Panc1 (cell line): ENCODE measurements at places on chromosomes 1 and 21.
A peak's percentile ranks its signal among the peaks of the same experiment; 100 is the strongest.

GRCh38 chr1:41482001-41482765 lies 2.3 kb downstream of the EDN2 start:
- DNase-seq: no peak

DNA sequence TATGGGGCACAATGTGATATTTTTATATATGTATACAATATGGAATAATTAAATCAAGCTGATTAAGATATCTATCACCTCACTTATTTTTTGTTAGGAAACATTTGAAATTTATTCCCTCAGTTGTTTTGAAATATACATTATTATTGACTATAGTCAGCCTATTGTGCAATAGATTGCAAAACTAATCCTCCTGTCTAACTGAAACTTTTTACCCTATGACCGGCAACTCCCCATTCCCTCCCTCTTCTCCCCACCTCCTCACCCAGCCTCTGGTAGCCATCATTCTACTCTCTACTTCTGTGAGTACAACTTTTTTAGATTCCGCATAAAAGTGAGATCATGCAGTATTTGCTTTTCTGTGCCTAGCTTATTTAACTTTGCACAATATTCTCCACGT lies 117.7 kb upstream of the SGIP1 start:
- no peak for DNase-seq

DNA sequence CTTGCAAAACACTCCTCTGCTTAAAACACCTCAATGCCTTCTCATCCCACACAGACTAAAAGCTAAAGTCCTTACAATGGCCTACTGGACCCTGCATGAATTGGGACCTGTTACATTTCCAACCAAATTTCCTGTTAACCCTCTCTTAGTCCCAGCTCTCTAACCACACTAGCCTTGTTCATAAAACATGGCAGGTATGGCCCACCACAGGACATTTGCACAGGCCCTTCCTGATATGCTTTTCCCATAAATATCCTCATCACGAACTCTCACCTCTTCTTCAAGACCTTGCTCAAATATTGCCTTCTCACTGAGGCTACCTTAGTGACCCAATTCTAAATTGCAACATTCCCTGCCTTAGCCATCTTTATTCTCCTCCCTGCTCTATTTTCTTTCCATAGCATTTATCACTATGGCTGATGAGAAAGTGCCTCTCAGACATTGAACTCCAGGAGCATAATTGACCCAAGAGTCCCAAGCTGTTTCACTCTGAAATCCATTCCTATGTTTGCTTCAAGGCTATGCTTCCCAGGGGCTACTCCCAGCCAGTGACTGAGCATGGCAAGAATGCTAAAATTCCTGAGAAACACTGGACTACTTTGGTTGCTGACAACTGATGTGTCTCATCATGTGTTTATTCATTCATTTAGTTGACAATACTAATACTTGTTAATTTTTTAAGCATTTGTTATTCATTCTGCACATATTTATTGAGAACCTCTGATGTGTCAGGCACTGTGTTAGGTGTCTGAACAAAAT lies 2.7 kb upstream of the PALMD start:
- DNase-seq: no peak

DNA sequence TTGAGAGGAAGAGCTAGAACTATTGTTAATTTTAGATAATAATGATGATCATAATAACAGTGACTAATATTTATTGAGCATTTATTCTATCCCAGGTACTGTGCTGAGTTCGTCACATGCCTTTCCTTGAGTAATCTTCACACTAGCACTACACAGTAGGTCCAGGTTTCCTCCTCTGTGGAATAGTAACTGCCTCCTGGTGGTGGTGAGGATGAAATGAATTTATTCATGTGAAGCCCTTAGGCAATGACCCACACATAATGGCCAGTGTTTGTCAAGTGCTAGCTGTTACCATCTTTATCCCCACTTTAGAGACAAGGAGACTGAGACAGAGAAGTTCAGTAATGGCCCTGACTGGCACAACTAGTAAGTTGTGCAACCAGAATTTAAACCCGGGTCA lies 5.9 kb downstream of the NIPAL3 start:
- DNase-seq: no peak

DNA sequence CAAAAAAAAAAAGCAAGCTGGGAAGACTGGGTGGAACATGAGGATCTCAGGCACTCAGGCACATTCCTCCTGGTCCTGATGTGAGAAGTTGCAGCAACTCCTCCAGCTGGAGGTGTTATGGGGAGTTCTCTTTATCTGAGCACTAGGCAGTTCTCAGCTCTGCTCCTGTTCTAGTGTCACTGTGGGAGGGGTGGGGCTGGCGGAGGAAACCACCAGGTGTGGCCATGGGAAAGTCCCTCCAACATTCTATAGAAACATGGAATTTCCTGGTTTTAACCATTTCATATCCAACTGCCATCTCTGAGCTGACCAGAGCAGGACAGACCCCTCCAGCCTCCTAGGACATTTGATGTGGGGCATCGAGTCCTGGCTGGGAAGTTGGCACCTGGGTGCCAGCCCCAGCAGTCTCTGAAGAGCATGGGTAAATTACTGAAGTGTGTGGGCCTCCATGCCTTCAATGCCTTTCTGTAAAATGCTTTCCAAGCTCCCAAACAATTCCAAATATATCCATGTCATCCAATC lies 804 bp upstream of the IKBKE start:
- no peak for DNase-seq

- no peak for DNase-seq
These were observed 16.3 kb upstream of the PADI2 start for GRCh38 chr1:17135530-17135929.

GRCh38 chr21:40704141-40704540 lies 142.8 kb downstream of the DSCAM start:
- DNase-seq: no peak

- no peak for DNase-seq
These were observed 59.4 kb downstream of the SLC30A7 start for GRCh38 chr1:100955322-100955721.

DNA sequence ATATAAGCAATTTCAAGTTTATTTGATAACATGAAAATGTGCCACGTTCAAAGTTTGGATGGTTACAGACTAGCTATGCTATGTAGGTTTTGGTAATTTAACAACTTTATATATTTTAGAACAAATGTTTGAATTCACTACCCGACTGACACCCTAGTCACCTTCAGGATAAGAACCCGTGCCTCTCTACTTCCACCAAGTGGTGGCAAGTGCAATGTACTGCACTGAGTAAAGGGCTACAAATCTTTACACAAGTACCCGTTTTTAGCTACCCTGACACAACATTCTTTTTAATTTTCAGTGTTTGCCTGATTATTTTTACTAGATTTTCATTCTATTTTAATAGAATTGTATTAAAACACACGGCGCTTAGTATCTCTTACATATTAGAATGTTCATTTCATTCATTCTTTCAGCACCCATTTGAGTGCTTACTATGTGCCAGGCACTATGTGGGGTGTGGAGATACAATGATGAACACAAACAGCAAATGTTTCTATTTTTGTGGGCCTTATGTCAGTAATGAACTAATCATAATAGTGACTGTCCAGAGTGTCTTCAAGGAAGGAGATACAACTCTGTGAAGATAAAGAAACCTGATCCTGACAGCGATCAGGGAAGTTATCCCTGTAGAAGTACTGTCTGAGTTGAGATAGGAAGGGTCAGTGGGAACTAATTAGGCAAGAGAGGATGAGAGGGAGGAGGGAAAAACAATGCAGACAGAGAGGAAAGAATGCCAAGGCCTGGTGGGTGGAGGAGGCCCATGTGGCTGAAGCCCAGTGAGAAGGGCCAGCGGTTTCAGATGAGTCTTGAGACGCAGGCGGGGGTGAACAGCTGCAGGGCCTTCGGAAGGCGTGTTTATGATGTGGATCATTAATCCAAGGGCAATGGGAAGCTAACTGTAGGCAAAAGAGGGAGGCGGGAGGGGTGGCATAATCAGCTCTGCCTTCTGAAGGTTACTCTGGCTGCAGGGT lies 3.8 kb downstream of the LCA5L start:
- peak; percentile 20 for DNase-seq

DNA sequence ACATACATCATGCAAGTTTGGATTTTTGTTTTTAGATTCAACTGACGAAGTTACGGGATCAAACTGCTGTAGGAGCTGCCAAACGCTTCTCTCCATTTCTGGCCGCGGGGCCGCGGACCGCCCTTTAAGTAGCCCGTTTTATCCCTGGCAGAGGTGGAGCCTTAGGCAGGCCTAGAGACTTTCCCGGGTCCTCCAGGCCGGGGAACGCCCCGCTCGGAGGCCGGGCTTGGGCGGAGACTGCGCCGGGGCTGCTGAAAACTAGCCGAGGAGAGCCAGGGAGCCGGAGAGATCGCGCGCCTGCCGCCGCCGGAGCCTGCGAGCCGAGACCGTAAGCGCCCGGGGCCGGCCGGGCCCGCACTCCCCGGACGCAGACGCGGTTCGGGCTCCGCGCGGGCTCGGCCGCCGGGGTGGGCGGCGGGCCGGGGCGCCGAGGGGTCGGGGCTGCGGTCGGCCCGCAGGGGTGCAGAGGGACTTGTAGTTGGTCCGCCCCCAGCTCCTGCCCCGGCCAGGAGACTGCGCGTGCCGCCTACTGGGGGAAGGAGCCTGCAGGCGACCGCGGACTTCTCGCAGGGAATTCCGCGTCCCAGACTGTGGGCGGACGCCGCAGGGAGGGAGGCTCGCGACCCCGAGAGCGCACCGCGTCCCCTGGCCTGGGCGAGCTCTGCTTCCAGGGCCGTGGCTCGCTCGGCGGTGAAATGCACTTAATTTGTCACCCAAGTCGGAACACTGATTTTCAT lies at the start of gene EPHX1:
Gene EPHX1, plus strand, starts transcription at position 283 of the 737 bp plus-strand sequence. CDS start 18,606 bp downstream, outside the sequence.
- DNase-seq: peak; percentile 33

GRCh38 chr1:147247656-147248238 lies 5.3 kb downstream of the CHD1L start:
- DNase-seq: no peak

GRCh38 chr1:116365857-116366256 lies 7.2 kb upstream of the ATP1A1 start:
- no peak for DNase-seq

GRCh38 chr1:226945858-226946245 lies 5.8 kb downstream of the COQ8A start:
- DNase-seq: no peak

DNA sequence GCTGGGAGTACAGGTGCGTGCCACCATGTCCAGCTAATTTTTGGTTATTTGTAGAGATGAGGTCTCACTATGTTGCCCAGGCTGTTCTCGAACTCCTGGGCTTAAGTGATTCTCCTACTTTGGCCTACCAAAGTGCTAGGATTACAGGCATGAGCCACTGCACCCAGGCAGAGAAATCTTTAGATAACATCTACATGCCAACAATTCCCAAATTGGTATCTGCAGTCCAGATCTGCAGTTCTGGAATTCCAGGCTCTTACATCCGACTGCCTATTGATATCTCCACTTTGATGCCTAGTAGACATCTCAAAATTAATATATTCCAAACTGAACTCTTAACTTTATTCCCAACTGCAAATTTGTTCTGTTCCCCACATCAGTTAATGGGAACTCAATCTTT lies 23.3 kb downstream of the INAVA start:
- no peak for DNase-seq

GRCh38 chr1:65267271-65267670 lies 42.1 kb upstream of the DNAJC6 start:
- no peak for DNase-seq

GRCh38 chr1:230130172-230130944 lies 63.3 kb downstream of the GALNT2 start:
- DNase-seq: no peak

GRCh38 chr1:29210278-29211085 lies 20.3 kb downstream of the MECR start:
- no peak for DNase-seq

- DNase-seq: no peak
These were observed 369.7 kb downstream of the MATN1 start for GRCh38 chr1:30353637-30354036.

GRCh38 chr1:216621536-216621935 lies 101.7 kb downstream of the ESRRG start:
- no peak for DNase-seq
